ENCODE measurements at places on chromosomes 12 and 14. TPM values are rescaled to one million over a fixed set of nuclear protein-coding genes. Genes with fewer than 3 reads are reported as not detected.

ZBTB42 gene
- total RNA-seq = 6.7 TPM

KLRK1 gene
- total RNA-seq = not detected

RTN1 gene
- 0.18 TPM for total RNA-seq

ESR2 gene
- total RNA-seq = not detected

MLEC gene
- 84.6 TPM for total RNA-seq

PMCH gene
- total RNA-seq = not detected

WIF1 gene
- total RNA-seq = not detected

MAX gene
- total RNA-seq = 24.6 TPM

FLVCR2 gene
- 0.39 TPM for total RNA-seq

CCDC175 gene
- not detected for total RNA-seq

WASHC3 gene
- total RNA-seq = 36.2 TPM

TEX52 gene
- total RNA-seq = not detected

TAS2R31 gene
- total RNA-seq = 1.5 TPM

TMEM260 gene
- total RNA-seq = 7.0 TPM

STON2 gene
- total RNA-seq = 0.08 TPM

NAV3 gene
- total RNA-seq = 58.0 TPM

GLS2 gene
- not detected for total RNA-seq

MYL2 gene
- total RNA-seq = not detected

TESPA1 gene
- total RNA-seq = not detected

SCNN1A gene
- total RNA-seq = 0.18 TPM

SLC6A12 gene
- total RNA-seq = not detected

CCDC196 gene
- total RNA-seq = not detected

MIP gene
- not detected for total RNA-seq

OR8S1 gene
- not detected for total RNA-seq

SPTB gene
- total RNA-seq = 2.0 TPM

HRK gene
- total RNA-seq = not detected

TMBIM4 gene
- total RNA-seq = 206 TPM

VRTN gene
- total RNA-seq = not detected

PAX9 gene
- 3.8 TPM for total RNA-seq

SELPLG gene
- 2.1 TPM for total RNA-seq

SLC17A8 gene
- not detected for total RNA-seq

GARIN6 gene
- not detected for total RNA-seq

MYF5 gene
- not detected for total RNA-seq

PTCSC3 gene
- not detected for total RNA-seq
